ENCODE measurements at places on chromosomes 5 and 9. TPM values are rescaled to one million over a fixed set of nuclear protein-coding genes. Genes with fewer than 3 reads are reported as not detected.

Gene PCDHGA9
- total RNA-seq = not detected

Gene WNT8A
- not detected for total RNA-seq

Gene RLN1
- total RNA-seq = 1.1 TPM

Gene ZNF618
- 0.57 TPM for total RNA-seq

Gene HACD4
- total RNA-seq = 4.4 TPM

Gene SYNPO
- 0.13 TPM for total RNA-seq

Gene PCDHGA2
- not detected for total RNA-seq

Gene MAMDC2
- total RNA-seq = not detected
